Stimulated activated CD4-positive, alpha-beta T cell treated with anti-CD3 and anti-CD28 coated beads, TNF-alpha, amount 100 ng/mL, for 24 hours (primary cell): ENCODE measurements at places on chromosomes 7 and 10.
A peak's percentile ranks its signal among the peaks of the same experiment; 100 is the strongest.

DNA sequence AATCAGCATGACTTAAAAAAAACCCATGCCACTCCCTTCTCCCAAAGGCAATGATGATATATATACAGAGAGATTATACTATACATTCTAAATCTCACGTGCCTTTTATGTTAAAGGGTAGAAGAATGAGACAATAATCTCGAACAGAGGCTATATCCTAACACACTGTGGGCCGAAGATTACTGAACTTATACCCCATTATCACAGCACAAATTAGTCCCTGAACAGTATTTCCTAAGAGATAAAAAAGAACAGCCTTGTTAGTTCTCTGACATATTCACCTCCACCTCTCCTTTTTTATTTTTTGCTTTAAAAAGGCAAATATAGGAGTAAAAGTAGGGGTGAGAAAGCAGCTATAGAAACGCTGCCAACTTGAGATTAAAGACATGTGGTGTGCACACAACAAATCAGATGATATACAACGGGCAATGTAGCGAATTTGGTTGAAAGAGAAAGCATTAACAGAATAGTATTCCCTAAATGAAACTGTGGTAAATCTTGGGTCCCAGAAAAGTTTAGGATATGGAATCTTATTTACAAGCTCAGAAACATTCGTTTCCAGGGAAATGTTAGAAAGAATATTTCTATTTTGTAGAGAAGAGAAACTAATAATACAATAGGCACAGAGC lies 69.5 kb downstream of the JMJD1C start:
- no peak for DNase-seq

DNA sequence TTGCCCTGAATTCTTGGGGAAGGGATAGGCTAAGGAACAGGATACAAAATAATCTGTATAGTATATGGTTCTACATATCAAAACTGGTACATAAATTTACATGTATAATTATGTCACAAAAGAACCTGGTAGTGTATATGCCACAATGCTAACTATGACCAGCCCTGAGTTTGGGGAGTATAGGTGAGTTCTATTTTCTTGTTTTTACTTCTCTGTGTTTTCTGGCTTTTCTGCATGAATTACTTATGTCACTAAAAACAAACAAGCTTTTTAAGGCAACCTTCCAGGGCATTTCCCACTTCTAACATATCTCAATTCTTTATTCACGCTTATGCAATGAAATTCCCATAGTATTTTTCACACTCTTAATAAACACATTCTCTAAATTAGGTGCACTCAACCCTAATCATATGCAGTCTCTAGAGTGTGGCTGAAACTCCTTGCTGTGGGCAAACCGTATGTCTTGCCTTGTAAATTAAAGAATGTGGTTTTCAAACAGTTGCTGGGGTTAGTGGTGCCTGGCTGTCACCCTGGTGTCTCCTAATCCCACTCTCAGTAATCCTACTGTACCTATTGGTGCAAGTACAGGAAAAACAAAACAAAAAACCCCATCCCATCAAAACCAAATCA lies 14.0 kb upstream of the INSIG1 start:
- no peak for DNase-seq

DNA sequence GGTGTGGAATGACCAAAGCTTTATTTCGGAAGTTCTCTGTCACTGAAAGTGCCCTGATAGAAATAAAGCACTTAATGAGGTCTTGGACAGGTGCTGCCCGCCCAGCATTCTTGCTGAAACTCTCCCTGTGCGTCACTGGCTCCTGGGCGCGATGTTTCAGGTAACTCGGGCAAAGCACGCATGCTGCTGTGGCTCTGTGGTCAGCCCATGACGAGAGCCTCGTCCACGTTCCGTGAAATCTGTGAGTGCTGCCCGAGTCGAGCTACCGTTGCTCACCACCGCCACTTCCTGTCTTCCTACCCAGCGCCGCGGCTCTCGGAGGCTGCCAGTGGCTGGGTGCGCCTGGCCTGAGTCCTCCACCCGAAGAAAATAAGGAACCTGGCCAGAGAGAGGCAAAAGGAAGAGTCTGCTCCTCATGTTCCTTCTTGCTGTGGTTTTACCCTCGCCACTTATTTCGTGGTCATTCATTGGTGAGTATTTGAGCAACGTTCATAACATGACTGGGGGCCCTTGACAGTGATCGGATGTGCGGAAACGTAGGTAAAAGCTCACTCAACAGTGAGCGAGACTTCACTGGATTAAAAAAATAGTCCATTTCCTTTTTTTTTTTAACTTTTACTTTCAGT lies 95.5 kb downstream of the MAP3K8 start:
- peak; percentile 70 for DNase-seq

DNA sequence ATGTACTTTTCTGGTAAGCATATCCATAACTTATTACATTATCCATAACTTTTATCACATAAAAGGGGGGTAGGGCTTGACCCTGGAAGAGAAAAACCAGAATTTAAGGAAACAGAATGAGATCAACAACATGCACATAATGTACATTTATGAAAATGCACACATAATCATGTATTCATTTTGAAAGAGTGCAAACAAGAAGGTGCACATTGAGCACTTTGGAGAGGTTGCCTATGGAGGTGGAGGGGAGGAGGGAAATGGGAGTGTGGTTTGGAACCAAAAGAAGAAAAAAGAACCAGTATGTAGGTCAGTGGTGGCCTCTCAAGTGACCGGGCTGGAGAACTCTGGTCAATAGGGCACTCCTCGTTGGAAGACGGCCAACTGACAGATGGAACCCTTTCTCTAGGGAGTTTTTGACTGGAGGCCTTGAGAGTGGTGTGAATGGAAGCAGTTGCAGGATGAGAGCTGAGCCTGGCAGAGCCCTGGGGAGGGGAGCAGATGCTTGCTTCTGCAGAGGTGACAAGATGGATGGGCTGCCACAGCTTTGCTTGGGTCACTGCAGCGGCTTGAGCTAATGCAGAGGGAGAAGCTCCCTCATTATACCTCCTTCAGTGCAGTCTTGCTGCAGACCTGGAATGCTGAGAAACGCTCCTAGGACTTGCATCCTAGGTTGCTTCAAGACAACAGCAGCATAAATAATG lies 192.7 kb downstream of the SEC23IP start:
- no peak for DNase-seq

DNA sequence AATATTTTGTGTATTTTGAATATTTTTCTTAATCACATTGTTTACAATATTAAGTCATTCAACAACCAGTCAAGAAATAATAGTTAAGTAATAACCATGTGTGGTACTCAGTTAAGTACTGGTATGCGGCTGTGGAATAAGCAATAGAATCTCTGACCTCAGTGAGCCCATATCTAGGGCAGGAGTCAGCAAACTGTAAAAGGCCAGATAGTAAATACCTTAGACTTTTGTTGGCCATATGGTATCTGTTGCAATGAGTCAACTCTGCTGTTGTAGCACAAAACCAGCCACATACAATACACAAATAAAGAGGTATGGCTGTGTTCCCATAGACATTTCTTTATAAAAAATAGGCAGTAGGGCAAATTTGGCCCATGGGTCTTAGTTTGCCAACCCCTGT lies 311.6 kb upstream of the SEMA3A start:
- no peak for DNase-seq

- no peak for DNase-seq
Observed at GRCh38 chr10:22682237-22683139, 31.9 kb downstream of the PIP4K2A start.

DNA sequence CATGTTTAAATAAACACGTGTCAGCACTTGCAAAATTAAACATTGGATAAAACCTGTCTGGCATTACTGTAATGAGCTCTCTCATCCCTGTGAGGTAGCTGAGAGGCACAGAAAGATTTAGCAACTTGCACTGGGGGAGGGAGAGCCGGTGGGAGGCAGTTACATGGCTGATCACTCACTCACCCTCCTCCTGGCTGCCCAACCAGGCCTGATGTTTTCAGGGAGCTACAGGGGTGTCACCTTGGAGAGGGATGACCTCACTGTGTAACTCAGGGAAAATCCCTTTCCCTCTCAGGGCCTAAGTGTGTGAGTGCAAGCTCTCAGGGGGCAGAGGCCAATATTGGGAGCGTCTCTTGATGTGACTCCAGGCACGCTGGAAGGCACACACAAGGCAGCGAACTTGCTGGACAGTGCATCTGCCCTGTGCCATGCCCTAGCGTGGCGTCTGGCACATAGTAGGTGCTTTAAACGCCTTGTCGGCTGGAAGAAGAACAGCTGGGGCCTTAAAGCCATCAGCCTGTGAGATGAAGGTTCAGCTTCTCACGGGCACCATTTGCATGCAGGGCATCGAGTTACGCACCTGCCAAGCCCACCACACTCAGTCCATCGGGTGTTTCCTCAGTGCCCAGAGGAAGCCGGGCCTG lies 51.1 kb downstream of the ELFN1 start:
- DNase-seq: no peak

GRCh38 chr10:6114805-6115341 lies 26.0 kb downstream of the RBM17 start:
- DNase-seq: no peak

GRCh38 chr7:105647591-105647990 lies 66.3 kb upstream of the EFCAB10 start:
- DNase-seq: no peak

DNA sequence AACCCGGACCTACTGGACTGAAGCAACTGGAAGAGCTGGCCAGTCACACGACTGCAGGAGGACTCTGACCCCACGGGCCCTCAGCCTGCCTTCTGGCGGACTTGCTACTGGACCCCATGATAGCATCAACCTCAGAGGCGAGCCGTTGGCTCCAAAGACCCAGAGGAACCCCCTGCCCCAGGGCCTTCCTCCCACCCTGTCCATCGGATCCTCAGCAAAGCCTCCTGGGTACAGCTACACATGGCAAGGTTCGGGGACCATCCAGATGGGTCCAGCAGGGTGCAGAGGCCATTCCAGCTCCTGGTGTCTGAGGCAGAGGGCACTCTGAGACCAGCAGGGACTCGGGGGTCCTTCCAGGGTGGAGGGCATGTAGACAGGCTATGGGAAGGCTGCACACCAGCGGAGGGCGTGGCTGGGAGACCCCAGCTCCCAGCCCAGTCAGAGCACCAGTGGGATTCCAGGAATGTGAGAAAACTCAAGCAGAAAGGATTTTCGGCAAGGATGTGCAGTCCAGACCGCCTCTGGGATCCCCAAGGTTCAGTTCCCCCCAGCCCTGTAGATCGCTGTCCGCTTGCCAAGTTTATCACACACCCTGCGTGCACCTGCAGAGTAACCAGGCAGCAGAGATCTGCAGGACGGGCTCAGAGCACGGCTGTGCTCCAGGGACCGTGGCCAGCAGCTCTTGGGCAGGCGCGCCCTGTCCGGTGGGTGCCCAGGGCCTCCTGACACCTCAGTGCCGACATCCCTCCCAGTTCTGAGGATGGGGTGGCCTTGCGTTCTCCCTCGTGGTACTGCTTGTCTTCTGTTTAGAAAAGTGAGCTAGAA lies 89.8 kb upstream of the PPP2R2D start:
- DNase-seq: no peak

DNA sequence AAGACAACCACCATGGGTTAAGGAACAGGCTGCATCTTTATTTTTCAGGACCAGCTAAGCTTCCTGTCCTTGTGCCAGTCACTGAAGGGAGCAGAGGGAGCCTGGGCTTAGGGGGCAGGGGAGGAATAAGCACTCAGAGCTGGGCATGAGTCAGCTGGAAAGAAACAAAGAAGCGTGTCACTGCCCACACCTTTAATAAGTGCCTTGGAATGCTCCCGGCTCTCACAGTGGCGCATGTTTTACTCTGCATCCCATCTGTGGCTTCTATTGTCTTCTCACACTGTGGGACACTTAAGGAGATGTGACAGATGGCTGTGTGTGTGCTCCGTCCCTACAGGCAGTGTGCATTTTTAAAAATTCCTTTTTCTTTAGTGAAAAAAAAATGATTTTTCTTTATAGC lies 71.7 kb downstream of the MTURN start:
- DNase-seq: no peak

GRCh38 chr10:59319854-59320253 lies 42.5 kb downstream of the FAM13C start:
- DNase-seq: no peak

GRCh38 chr7:73487486-73487885 lies 34.6 kb downstream of the BAZ1B start:
- no peak for DNase-seq

- DNase-seq: no peak
Observed at GRCh38 chr10:110429301-110429700, 68.4 kb upstream of the DUSP5 start.

DNA sequence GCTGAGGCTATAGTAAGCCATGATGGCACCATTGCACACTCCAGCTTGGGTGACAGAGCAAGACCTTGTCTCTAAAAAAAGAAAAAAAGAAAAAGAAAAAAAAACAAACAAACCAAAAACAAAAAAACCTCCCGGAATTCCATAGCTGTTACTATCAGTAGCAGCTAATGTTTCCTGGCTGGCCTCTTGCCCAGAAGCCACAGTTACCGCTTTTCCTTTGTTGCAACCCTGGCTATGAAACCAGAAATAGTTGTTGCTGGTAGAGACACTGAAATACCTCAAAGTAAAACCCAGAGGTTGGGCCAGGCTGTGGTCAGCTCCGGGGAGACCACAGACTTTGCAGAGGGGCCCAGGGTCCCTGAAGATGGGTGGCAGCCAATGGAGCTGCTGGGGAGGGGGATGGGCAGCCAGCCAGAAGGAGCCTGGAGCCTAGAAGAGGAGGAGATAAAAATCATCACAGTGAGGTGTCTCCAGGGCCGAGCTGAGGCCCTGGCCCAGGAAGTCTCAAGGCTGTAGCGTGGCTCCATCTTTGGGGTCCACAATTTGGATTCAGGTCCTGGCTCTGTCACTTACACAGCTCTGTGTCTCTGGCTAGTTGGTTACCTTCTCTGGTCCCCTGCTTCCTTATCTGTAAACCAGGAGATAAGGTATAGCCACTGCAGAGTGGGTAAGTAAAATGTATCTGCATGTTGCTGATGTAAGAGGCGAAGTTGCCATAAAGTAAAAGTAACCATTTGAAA lies 3.4 kb upstream of the CHST12 start:
- no peak for DNase-seq

DNA sequence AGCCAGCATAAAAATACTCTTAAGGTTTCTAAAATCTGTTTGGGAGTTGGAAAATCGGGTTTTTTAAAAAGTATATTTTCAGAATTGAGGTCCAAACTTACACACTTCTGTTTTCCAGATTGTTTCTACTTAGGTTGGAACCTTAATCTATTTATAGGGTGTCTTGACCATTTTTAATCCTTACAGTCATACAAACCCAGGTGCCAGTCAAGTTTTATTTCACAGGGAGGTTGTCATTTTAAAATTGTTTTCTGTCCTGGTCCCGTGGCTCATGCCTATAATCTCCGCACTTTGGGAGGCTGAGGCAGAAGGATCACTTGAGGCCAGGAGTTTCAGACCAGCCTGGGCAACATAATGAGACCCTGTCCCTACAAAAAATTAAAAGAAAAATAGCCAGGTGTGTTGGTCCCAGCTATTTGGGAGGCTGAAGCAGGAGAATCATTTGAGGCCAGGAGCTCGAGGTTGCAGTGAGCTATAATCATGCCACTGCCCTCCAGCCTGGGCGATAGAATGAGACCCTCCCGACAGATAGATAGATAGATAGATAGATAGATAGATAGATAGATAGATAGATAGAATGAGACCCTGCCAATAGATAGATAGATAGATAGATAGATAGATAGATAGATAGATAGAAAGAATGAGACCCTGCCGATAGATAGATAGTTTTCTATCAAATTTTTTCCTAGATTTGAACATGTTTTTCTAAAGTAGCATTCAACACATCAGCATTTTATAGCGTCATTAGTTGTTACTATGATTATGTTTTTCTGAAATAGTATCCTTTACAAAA lies 47.3 kb upstream of the NCF1 start:
- DNase-seq: no peak

- no peak for DNase-seq
Observed at GRCh38 chr10:35340975-35341374, 4.7 kb downstream of the CCNY start.

- DNase-seq: no peak
Observed at GRCh38 chr10:78750418-78750817, 318.3 kb upstream of the ZMIZ1 start.

- DNase-seq: no peak
Observed at GRCh38 chr10:9792181-9792580, 1225.5 kb upstream of the CELF2 start.
